Esophagus mucosa (tissue), 1 donor: ENCODE measurements at places on chromosomes 3 and 15.

- peak; percentile 94 for ATAC-seq
These were observed 10.3 kb downstream of the LPP start for GRCh38 chr3:188164248-188164687.

- ATAC-seq, result no peak
These were observed 94.1 kb downstream of the TCF12 start for GRCh38 chr15:57012556-57012955.

DNA sequence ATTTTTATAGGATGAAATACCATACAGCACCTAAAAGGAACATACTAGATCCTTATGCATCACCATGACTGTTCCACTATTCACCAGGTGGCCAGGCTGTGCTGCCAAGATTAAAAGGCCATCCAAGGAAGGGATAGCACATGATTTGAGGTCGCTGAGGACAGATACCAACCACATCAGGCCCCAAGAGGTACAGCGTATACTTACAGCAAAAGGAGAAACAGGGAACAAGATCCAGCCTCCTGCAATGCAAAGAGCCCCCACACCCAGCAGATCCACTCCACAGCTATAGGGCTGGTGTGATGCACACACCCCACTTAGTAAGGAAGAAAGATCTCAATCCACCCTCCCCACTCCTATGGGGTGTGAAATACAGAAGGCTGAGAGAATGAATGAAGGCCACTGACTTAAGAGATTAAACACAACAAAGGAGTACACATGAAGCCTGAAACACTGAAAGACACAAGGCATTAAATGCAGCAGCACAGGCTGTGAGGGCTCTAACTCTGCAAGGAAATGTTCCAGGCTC lies 32.0 kb upstream of the ZNF445 start:
- ATAC-seq, result peak; percentile 61

- ATAC-seq, result no peak
These were observed 14.3 kb downstream of the SUCLG2 start for GRCh38 chr3:67640023-67640660.

- no peak for ATAC-seq
These were observed 75.6 kb upstream of the CACNA2D3 start for GRCh38 chr3:54046641-54047214.

DNA sequence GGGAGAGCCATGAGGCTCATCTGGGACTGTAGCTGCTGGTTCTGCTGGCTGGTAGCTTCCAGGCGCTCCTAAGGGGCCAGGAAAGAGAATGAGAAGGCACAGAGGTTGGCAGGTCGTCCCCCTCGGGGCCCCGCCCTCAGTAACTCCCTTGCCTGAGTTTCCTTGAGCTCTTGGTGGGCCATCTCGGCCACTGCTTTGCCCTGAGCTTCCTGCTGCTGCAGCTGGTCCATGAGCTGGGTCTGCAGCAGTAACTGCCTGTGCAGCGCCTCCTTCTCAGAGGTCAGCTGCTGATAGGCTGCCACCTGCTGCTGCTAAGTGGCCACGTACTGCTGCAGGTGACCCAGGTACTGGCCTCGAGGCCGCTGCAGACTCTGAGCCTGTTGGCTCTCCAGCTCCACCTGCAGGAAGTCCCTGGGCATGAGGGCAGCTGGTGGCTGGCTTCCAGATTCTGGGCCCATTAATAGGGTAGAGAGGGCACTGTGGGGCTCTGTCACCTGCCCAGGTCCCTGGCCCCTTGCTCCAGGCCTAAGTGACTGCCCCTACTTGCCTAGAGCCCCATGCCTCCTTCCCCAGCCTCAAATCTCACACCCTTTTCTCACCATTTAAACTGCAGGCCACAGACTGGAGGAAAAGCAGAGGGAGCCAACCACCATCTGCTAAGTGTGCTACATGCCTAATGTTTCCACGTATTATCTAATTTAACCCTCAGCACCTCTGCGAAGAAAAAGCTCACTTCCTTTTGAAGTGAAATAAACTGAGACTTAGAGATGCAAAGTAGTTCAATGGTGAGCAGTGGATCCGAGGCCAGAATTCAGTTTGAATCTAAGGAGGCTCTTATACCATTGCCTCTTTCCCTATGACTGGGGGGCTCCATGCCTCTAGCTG lies 10.8 kb upstream of the VPS33B start:
- peak; percentile 88 for ATAC-seq

- ATAC-seq, result no peak
These were observed 24.3 kb downstream of the ZSCAN2 start for GRCh38 chr15:84625123-84625522.

DNA sequence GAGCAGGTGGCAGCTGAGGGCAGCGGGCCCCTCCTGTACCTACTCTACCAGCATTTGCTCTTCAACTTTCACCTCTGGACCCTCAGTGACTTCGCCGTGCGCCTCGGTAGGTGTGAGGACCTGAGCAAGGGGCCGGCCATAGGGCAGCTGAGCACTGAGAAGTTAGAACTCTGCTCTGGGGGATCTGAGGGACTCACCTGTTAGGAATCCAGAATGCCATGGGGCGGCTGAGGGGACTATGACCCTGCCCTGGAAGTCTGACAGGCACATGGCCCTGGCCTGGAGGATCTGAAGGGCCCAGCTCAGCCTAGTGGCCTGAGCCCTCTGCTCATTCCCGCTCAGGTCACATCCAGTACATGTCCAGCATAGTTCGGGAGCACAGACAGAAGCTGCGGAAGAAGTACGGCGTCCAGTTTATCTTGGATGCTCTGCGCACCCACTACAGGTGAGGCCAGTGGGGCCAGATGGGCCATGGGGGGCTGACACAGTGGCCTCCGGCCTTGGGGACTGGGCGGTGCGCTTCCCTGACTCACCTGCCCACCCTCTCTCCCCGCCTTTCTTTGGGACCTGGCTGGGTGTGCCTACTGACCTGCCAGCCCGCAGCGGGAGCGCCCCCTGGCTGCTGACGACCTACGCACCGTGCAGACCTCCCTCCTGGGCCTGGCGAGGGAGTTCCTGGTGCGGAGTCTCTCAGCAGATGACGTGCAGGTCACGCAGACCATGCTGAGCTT lies 18.8 kb downstream of the NBEAL2 start:
- peak; percentile 62 for ATAC-seq

GRCh38 chr15:41490355-41490754 lies 3.3 kb upstream of the ITPKA start:
- ATAC-seq, result peak; percentile 64

- no peak for ATAC-seq
These were observed 7.7 kb downstream of the STRA6 start for GRCh38 chr15:74194572-74195559.

- ATAC-seq, result peak; percentile 43
These were observed 55.8 kb upstream of the ACAD9 start for GRCh38 chr3:128823631-128824030.

DNA sequence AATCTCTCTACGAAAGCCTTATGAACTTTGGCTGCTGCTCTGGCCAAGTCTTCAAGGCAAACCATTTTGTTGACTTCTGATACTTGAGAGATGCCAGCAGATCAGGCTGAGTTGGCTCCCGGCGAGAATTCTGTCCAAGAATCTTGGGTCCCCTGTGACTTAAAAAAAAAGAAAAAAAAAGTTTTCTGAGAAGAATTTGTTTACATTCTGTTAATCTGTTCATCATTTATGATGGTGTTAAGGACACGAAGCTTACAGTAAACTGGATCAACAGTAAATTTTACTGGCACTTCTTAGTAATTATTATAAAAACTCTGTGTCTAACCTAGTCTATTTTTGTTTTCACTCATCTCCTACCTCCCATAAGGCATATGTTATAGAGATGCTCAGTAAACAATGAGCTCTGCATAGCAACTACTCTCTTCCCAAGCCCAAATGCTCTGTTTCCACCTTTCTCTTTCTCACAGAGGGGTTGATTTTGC lies 320.9 kb upstream of the RASGRP1 start:
- ATAC-seq, result no peak

- ATAC-seq, result no peak
These were observed 38.9 kb downstream of the ACAN start for GRCh38 chr15:88842156-88842555.

- no peak for ATAC-seq
These were observed 114.7 kb upstream of the TPM1 start for GRCh38 chr15:62927836-62928235.

- peak; percentile 18 for ATAC-seq
These were observed 61.1 kb downstream of the AMOTL2 start for GRCh38 chr3:134312873-134313846.

GRCh38 chr3:27729748-27730611 lies 7.9 kb upstream of the EOMES start:
- peak; percentile 22 for ATAC-seq

DNA sequence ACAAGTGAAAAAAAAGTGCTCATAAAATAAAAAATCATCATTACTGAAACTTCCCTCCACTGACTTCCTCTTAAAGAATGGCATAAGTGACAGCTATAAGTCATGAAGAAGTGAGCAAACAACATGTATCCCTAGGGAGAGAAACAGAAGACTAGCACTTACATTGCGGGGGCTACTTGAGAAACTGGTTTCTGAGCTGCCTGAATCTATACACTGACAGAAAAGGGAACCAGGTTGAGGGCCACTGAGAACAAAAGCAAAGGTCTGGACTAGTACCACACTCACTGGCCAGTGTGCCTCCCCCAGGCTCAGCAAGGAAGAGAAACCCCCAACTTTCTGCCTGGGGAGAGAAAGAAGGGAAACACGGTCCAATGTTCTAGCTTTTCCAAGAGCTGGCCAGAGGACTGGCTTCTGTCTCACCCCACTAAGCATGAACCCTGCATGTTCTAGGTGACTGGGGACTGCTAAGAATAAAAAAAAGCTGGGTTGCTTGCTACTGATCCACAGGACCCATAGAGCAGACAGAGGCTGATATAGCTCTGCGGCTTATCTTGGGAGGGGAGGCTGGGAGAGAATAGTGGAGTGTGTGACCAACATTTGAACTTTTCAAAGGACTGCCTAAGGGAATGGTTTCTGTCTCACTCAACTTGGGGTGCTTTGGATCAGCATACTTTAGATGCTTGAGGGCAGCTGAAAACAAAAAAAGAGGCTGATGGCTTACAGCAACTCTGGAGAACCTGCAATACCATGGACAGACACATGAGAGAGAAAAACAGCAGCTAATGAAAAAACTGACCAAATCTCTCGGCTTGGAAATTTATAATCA lies 8.1 kb downstream of the RAD18 start:
- no peak for ATAC-seq

- no peak for ATAC-seq
These were observed 45.5 kb upstream of the CFAP161 start for GRCh38 chr15:81088470-81089013.

GRCh38 chr3:177358091-177358976 lies 161.1 kb upstream of the TBL1XR1 start:
- peak; percentile 32 for ATAC-seq

GRCh38 chr15:81666839-81667238 lies 292.8 kb upstream of the TMC3 start:
- no peak for ATAC-seq

DNA sequence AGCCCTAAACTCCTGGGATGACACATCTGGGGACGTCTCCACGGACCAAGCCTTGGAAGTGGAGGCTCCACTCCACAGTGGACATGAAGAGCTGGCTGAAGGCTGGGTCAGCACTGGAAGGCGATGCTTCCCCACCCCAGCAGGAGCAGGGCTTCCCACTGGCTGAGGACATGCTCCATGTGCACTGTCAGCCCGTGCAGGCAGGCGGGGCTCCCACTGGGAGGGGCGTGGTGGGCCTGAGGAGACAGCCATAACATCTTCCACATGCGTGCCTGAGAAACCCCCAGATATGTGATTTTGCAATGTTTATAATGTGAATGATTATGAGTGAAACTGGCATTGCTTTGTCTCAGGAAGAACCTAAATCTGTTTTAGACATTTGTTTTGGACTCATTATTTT lies 231.3 kb downstream of the KLF13 start:
- ATAC-seq, result no peak

GRCh38 chr15:57619746-57620145 lies 28.0 kb downstream of the MYZAP start:
- ATAC-seq, result no peak

DNA sequence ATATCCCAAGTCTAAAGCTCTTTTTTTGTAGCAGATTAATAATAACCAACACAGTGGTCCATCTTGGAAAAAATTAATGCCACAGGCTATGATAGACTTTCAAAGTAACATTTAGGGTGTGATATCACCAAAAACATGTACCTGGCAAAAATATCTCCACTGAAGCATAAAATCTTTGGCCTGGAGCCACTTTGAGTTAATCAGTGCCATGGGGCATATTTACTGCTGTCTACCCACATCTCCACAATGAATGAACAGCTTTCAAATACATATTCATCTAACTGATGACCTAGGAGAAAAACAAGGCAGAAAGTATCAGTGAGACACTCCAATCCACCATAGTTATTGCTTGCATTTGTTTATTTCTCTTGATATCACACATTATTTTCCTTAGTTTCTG lies 296.0 kb upstream of the MDFIC2 start:
- no peak for ATAC-seq

- ATAC-seq, result no peak
These were observed 37.3 kb upstream of the PRTG start for GRCh38 chr15:55780292-55780691.

DNA sequence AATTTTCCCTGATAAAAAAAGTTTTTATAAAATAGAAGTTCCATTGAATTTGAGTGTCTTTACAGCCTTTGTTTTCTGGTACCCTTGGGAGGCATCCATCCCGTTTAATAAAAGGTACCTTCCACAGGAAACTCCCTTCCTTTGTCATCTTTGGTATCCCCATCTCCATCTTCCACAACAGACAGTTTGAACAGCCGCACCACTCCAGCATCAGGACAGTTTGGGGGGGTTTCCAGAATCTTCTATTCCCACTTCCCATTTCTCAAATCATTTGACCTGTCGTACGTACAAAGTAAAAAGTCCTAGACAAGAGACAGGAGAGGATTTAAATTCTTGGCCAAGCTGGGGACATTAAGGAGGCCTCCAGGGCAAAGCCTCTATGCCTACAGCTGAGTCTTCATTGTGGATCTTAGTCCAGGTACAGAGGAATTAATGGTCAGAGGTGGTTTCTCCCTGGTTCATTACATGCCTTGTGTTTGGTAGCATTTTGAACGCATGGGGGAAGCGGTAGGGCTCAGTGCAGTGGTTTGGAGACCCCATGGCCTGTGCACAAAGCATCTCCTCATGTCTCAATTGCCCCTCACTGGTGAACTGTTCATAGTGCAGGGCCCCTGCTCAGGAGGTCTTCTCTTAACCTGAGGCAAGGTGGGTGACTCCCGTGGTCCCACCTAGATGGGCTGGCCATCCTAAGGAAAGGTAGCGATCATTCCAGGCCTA lies 19.4 kb upstream of the BCL2A1 start:
- ATAC-seq, result no peak

DNA sequence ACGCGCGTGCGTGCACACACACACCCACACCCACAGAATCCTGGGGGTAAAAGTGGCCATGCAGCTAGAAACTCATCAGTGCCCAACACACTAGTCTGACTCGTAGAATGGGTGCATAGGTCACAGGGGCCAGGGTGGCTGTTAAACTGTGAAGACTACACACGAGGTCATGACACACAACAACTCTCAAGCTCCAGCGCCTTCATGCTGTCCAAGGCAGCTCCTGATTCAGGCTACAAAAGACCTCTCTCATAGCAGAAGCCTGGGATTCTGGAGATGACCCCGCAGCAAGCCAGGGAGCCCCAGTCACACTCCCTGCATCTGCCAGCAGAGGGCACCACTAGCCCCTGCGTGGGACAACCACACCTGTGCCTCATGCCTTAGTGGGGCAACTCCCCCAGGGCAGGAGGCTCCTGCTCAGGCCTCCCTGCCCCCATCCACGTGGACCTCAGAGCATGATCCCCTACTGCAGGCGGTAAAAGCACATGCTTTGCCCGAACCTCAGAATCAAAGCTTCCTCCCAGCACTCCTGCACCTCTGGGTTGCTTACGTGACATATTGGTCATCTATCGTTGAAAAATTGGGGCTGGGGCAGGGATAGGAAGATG lies 93.1 kb downstream of the LRIG1 start:
- peak; percentile 82 for ATAC-seq

GRCh38 chr3:71372911-71373637 lies 210.5 kb downstream of the FOXP1 start:
- no peak for ATAC-seq
